ENCODE measurements at places on chromosomes 11 and 22.

- no peak for DNase-seq
Measured at GRCh38 chr11:4607096-4607495, 935 bp downstream of the TRIM68 start.

DNA sequence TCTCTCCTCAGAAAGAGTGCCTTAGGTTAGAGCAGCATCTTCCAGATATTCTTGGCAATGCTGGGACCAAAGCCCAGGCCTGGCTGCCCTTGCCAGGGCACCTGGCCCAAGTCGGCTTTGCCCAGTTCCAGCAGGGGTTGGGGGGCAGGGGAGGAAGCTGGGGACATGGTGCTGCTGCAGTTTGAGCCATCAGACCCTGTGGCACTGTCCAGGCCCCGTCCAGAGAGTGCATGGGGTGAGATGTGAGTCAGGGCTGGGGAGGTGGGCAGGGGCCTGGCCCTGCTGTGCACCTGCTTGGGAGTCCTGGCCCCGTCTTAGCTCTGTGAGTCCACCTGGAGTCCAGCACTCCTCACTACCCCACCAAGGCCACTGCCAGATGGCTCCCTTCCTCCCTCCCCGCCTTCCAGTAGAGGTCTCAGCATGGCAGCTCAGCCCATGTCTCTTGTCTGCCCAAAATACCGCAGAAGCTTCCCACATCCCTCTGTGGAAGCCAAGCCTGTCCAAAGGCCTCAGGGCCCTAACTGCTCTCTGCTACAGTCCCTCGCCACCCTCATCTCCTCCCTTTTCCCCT, 16.6 kb downstream of the DERL3 start:
- no peak for DNase-seq

DNA sequence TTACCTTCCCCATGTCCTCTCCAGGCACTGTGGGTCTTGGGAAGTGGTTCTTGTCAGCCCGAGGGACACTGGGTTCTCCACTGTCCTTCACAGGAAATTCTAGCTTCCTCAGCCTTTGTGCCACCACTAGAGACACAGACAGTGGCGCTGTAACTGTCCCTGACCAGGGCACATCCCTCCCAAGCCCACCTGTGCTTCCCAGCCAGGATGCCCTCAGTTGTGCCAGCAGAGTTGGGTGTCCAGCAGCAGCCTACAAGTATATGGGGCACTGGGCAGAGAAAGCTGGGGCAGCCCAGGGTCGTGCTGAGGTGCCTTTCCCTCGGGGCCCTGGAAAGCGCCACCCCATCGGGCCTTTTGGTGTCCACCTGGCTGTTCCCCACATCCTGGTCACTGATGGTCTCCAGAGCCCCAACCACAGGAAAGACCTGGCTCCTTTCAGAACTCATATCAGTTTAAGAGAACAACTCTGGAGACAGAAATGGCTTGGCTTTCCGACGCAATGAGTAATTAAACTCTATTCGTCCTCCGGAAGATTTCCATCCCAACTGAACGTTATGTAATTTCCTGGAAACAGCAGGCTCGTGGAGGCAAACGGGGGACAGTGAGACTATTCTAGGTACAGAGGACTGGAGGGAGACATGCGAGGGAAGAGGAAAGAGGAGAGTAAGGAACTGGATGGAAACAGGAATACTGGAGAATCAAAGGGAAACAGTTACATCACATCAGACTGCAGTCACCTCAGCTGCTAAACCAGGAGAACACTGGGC, 28.6 kb downstream of the PPP2R1B start:
- no peak for DNase-seq

DNA sequence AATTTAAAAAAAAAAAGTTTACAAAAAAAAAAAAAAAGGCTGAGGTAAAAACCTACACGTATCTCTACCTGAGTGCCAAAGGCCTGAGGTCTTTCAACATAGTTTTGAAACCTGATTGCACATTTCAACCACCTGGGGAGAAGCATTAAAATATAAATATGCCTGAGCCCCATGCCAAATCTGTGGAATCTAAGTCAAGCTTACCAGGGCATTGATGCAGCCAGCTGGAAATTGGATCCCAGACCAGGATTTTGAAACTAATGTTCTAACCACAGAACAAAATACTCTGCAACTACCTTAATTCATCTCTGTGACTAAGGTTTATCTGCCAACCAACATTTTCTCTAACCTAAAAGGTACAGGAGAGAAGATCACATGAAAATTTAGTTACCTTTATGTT, 38.8 kb upstream of the CHRNA10 start:
- no peak for DNase-seq

DNA sequence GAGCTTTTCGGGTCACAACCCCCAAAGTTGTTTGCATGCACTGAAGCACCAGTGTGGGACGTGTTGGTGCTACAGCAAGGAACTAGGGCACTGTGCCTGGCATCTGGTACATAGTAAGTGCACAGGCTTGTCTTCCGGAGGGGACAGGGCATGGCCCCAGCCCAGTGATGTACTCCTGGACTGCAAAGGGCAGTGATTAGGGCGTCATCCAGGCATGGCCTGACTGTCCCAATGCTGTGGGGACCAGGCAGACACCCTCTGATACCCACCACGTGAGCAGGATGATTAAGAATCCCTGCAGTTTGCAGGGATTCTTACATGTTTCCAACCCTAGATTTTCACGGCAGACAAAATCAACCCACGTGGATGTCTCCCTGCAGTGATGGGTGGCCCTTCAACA, 50.0 kb upstream of the RFPL3 start:
- no peak for DNase-seq

DNA sequence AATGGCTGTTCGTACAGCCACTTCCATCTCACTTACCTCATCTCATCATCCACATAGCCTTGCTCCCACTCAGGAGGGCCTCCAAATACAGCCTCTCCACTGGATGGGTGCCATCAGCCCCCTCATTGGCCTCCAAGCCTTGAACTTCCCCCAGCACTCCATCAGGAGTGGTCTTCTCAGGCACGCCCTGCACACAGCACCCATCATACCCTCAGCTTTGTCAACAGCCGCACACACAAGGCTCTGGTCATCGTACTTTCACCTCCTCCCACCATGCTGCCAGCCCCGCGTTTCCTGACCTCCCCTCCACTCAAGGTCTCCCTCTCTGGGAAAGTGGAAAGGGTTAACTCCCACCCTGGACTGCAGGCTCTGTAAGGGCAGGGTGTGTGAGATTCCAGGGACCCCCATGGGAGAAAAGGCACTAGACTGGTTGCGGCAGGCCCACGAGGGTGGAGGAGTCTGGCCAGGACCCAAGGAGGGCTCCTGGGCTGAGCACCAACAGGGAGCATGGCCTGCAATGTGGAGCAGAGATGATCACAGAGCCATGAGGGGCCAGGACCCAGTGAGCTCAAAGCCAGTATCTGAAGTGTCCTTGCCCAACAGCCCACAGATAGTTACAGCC, 21.0 kb upstream of the SCARF2 start:
- DNase-seq, result no peak
